ENCODE measurements at places on chromosomes 2 and 18.
A peak's percentile ranks its signal among the peaks of the same experiment; 100 is the strongest.

DNA sequence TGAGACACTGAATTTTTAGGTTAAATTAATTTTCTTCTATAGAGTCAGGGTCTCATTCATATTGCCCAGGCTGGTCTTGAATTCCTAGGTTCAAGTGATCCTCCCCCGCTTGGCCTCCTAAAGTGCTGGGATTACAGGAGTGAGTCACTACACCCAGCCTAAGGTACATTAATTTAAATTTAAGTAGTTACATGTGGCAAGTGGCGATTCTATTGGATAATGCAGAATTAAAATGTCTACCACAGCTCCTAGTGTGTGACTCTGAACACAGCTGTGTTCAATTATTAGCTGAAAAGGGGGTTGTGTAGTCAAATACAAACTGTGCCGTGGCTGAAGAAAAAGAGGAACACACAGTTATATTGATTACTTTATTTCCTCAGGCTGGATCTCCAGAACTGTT, 2.2 kb upstream of the CAD start:
- DNase-seq, result no peak

DNA sequence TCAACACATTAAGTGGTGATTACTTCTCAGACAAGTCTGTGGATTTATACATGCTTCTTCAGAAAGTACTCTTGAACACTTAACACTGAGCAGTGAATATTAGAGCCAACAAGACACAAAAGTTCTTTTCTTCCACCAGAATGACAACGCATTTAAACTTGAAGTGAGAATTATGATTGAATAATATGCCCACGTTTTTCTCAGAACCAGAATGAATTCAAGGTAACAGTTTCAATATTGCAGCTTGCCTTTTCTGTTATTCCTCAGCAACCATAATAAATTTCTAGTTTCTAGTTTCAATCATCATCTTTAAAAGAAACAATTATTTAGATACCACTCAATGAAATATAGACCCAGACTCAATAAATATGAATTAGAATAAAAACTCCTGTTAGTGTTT, 547.0 kb downstream of the NUP35 start:
- DNase-seq, result no peak

GRCh38 chr2:182133195-182133891, 147.7 kb downstream of the PPP1R1C start:
- DNase-seq, result no peak

- DNase-seq, result no peak
Measured at GRCh38 chr18:60417946-60418345, 45.4 kb upstream of the MC4R start.

- no peak for DNase-seq
Measured at GRCh38 chr18:78913395-78913794, 66.2 kb upstream of the SALL3 start.

DNA sequence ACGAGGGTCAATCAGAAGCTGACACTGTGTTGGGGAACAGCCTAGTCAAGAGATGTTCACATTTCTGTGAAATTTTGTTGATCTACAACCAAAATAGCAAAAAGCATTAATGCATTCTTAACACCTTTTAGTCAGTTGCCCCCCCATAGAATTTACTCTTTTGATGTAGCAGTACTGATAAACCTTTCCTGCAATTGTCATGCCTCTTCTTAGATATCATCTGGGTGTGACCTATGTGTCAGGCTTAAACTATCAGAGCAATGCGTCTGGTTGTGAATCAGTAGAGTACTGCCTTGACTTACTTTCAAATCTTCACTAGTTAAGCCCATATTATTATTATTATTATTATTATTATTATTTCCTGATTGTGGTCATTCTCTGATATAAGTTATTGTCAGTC, 61.9 kb downstream of the GREB1L start:
- DNase-seq, result no peak

DNA sequence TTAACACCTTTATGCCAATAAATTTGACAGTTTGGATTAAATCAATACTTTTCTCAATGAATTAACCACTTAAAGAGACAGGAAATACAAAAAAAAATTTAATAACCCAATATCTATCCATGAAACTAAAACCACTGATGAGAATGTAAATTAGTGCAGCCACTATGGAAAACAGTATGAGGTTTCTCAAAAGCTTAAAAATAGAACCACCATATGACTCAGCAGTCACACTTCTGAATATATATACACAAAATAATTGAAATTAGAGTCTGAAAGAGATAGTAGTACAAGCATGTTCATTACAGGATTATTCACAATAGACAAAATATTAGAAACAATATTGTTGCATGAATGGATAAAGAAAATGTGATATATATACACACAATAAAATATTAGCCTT, 382.1 kb upstream of the SETBP1 start:
- no peak for DNase-seq

DNA sequence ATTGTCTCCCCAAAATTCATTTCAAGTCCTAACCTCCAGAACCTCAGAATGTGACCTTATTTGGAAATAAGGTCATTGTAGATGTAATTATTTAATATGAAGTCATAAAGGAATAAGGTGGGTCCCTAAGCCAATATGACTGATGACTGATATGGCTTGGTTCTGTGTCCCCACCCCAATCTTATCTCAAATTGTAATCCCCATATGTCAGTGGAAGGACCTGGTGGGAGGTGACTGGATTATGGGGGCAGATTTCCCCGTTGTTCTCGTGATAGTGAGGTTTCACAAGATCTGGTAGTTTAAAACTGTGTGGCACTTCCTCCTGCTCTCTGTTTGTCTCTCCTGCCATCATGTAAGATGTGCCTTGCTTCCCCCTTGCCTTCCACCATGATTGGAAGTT, 43.0 kb upstream of the BCL11A start:
- no peak for DNase-seq

DNA sequence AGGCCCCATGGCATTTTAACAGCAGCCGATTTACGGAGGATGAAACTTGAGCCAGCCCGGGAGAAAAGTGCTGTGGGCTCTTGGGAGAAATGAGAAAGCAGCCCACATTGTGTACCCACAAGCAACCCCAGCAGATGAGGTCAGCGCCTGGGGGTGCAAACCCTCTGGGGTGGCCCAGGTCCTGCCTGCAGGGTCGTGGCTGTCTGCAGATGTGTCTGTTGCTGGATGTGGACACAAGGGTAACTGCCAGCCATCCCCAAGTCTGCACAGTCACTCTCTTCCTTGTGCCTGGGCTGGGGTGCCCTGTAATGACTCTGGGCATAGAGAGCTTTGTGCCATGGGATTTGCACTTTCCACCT, 170.8 kb downstream of the PRKCE start:
- DNase-seq, result no peak

- DNase-seq, result no peak
Measured at GRCh38 chr2:65343386-65343785, 89.0 kb downstream of the SPRED2 start.

GRCh38 chr18:68040198-68040597, 523.7 kb upstream of the DSEL start:
- no peak for DNase-seq

DNA sequence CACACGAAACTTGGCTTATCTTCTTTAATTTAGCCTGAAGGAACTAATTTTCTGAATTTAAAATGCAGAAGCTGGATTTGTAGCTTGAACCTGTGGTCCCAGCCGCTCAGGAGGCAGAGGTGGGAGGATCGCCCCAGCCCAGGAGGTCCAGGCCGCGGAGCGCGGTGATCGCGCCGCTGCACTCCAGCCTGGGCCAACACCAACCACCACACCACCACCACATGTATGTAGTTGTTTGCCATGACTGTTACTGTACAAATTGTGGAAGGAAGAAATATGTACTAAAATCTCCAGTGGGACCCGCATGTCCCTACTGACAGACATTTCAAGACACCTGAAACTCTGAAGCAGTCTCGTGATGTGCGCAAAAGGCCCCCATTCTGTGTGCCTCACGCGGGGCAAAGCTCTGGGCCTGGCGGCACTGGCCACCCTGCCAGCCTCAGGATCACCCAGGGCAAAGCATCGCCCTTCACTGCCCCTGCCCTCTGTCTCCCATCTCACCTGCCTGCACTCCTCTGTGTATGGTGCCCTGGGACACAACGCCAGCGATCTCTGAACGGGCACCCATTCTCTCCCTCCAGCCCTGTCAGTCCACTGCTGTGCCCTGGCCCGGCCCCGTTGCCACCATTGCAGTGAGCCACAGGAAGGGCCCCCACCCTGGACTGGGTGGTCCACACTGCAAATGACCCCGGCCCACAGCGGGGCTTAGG, 10.1 kb upstream of the ADI1 start:
- no peak for DNase-seq

- DNase-seq, result no peak
Measured at GRCh38 chr2:168450171-168450570, 5.9 kb upstream of the CERS6 start.

GRCh38 chr2:37869771-37870170, 55.3 kb upstream of the RMDN2 start:
- no peak for DNase-seq

- no peak for DNase-seq
Measured at GRCh38 chr18:30163573-30163972, 879.0 kb downstream of the DSC3 start.

GRCh38 chr2:2828774-2829368, 497.8 kb upstream of the MYT1L start:
- DNase-seq, result no peak

GRCh38 chr2:102261467-102262135, 49.8 kb upstream of the IL1RL1 start:
- DNase-seq, result no peak

GRCh38 chr2:224023188-224023587, 15.9 kb downstream of the SERPINE2 start:
- peak; percentile 76 for DNase-seq

DNA sequence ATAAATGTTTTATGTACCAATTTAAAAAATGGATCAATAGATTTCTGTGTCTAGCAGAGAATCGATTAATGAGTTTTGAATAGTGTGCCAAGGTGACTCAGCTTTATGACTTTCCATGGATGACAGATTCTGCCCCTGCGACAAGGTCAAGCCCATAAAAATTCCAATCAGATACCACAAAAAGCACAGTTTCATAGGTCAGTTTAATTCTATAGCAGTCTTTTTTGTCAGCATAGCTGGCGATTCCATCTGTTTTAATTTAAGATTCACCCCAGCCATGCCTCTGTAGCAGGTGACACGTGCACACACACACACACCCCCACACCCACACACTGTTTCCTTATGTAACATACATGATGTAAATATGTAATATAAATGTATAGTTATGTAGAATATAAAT, 28.9 kb downstream of the RAB31 start:
- no peak for DNase-seq

- no peak for DNase-seq
Measured at GRCh38 chr2:133314795-133315194, 253.5 kb downstream of the NCKAP5 start.

DNA sequence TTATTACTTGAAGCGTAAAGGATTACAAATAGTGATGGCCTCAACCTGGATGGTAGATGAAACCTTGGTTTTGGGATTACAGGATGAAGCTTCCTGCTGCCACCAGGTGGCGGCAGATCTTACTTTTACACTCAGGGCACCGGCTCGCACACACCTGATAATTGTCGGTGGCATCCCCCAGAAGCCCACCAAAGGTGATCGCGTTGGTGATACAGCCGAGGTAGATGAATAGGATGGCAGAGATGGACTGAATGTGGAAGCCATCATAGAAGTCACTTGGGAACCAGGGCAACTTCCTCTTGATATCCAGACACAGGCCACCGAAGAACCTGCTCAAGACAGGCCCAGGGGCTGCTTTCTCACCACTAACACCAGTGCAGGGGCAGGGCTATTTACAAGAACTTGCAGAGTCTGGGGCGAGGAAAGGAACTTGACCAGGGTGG, 51.8 kb downstream of the MTHFD2 start:
- peak; percentile 41 for DNase-seq

- no peak for DNase-seq
Measured at GRCh38 chr18:71808616-71809015, 735.5 kb downstream of the CBLN2 start.

- DNase-seq, result no peak
Measured at GRCh38 chr2:146365041-146365440, 1479.8 kb upstream of the ACVR2A start.

Data from HepG2 (cell line).